ENCODE measurements at places on chromosomes 2 and 18.

- DNase-seq = no peak
Measured at GRCh38 chr2:96198921-96199320, 9.7 kb downstream of the STARD7 start.

- DNase-seq = no peak
Measured at GRCh38 chr2:54936766-54937165, 113.5 kb downstream of the RTN4 start.

GRCh38 chr2:121132054-121132761, 152.8 kb downstream of the TFCP2L1 start:
- no peak for DNase-seq

- DNase-seq = no peak
Measured at GRCh38 chr2:144830543-144830942, 310.6 kb upstream of the ZEB2 start.

DNA sequence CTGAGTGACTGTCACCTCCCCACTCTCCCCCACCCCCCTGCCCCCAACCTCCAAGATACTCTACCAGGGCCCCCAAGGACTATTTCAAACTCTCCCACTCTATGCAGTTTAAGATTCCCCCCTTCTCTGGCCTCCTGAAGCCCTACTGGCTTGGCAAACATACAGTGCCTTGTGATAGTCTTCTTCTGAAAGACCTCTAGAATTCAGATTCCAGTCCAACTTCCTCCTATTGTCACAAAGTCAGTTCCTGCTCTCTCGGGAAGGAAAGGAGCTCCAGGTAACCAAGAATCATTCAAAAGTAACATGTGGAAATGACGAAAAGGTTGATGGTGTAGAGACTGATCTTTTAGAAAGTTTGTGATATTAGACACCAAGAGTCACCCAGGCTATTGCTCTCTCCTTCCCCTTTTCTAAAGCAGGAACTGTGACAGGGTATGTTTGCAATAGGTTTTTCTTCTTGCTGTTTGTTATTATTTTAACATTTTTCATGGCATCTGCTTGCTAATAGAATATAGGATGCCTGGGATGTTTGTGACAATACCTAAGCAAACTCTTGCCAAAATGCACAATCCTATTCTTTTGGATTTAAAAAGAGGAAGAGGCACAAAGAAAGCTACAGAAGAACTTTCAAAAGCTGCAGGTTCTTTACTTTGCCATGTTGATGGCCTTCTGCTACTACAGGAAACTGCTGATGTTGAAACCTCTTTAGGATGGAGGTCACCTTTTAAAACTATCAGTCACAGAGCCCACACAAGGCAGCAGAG, 93.5 kb upstream of the MGAT4A start:
- DNase-seq = no peak

DNA sequence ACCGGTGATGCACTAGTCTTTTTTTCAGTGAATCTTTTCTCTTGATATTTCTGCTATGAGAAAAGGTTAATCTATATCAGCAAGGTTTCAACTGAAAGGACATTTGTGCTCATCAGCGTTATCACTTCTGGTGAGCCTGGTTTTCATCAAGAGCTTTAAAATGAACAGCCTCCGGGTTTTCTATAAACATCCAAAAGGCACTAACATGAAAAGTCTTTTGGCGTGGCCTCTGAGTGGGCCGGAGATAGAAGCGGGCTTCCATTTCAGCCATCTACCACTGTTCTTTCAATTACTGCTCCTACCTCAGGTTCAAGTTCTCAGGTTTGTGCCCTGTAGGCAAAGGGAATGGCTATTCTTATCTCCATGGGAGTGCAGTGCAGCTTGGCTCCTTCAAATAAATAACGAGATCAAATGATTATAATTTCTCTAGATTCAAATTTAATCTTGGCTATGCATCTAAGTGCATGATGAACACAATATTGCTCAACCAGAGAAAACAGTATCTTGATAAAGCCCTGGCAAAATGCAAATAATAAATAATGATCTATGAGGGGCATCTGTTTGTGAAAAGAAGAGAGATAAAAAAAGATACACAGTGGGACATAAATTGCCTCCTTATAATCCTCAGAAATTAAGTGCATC, 314.8 kb downstream of the CDH2 start:
- no peak for DNase-seq

GRCh38 chr2:28052691-28053090, 162.2 kb downstream of the BABAM2 start:
- DNase-seq = no peak

DNA sequence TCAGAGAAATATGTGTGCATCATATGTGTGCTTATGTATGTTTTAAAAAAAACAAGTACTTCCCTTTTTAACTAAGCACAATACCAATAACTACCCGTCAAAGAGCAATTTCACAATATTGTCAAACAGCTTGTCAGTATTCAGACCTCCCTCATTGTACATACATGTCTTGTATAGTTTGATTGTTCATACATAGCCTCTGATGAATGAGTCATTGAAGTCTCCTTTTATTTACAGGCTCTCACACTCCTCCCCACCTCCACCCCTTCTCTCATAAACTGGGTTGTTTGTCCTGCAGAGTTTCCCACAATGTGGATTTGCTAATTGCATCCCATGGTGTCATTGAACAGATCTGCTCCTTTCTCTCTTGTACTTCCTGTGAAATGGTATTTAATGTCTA, 132.8 kb upstream of the L3MBTL4 start:
- DNase-seq = no peak

DNA sequence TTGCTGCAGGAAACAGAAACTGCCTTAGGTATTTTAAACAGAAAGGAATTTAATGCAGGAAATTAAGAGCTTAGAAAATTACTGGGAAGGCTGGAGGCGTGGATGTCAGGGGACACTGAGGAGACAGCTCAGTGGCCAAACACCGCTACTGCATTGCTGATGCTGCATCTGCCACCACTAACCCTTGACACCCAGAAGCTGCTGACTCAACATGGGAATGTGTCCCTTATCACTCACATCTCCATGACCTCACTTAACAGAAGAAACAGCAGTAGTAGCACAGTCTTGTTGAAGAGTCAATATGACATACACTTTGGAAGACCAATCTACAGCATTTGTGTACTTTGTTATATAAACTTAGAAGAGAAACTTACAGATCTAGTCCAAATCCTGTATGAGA, 906.1 kb downstream of the SLC4A3 start:
- no peak for DNase-seq

DNA sequence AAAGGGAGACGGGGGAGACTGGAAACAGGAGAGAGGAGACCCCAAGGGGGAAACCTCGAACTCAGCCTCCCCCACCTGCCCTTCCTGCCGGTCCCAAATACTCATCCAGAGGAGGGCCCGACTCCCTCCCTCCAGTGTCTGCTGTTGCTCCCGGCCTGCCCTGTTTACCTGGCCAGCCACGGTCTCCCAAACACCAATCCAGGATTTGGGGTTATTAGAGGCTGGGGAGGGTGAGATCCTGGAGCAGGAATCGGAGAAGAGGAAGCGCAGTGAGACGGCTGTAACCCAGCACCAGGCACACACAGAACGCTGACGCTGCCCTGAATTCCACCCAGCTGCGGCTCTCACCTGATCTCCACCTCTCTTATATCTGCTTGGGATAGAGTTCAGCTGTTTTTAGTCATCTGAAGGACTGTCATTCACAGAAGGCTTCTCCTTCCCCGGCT, 213.0 kb downstream of the TNS1 start:
- DNase-seq = no peak

DNA sequence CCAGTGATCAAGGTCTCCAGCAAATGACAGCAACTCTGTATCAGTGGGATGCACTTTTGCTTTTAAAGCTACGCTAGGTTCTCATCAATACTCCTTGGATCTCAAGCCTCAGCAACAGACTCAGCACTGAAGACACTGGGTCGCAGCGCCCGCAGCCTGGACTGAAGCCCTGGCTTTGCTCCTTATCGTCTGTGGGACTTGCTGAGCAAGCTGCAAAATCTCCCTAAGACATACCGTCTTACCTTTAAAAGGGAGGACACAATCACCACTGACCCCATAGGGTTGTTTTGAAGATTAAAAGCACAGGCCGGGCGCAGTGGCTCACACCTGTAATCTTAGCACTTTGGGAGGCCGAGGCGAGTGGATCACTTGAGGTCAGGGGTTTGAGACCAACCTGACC, 8.1 kb downstream of the CYB5A start:
- no peak for DNase-seq

DNA sequence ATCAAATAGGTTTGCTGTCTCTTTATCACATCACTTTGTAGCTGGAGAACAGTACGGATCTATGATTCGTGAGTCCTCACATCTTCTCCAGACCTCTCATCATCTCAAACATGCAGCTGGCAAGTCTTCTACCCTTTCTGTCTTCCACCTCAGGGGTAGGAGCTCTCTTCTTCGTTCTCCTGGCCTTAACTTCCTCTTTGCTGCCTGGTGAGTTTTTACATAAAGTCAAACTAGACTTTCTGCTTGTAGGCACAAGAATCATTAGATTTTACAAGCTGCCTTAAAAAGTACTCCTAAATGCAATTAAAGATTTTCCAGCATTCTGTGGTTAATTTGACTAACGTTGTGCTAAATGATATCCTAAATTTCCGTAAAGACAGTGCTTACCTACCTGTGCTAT, 43.7 kb upstream of the TANK start:
- DNase-seq = no peak

Measured in hematopoietic multipotent progenitor cell treated with erythropoietin and hydrocortisone succinate and interleukin-3 and kit ligand, for 8 days (in vitro differentiated cells).